ENCODE measurements at places on chromosomes 6 and 20.

DNA sequence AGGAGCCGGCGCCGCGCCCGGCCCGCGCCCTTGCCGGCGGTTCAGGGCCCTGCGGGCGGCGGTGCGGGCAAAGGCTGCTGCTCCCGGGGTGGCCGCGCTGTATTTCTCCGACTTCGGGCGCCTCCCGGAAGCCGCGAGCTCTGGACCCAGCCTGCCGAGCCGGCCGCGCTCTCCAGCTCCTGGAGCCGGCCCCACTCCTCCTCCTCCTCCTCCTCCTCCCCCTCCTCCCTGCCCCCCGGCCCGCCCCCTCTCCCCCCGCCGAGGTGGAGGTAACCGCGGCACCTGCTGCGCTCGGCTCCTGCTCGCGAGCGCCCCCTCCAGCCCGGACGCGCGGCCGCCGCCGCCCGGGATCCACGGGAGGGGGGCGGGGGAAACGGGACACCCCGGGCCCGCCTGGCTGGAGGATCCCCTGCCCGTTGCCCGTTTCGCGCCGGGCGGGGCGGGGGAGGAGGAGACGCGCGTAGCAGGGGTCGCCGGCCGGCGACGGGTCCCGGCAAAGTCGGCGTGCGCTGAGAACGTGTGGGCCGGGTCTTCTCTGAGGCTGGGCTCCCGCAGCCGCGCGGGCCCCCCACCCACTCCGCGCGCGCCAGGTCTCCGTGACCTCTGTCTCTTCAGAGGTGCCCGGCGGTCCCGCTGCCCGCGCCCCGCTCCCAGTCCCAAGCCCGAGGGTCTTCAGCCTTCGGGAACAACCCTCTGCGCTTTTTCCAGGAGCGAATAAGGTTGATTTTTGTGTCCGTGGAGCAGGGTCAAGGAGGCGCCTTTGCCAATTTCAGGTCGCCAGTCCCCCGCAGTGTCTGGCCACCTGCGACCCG lies at the start of gene SLC22A23:
Gene SLC22A23 (minus strand): TSS at position 153 of the 812 bp plus-strand sequence. CDS start 491 bp downstream, outside the sequence.
- no peak for DNase-seq

GRCh38 chr6:27667016-27667656 lies 194.2 kb upstream of the ZNF184 start:
- no peak for DNase-seq

GRCh38 chr20:3039426-3039825 lies 4.0 kb upstream of the GNRH2 start:
- DNase-seq, result no peak

DNA sequence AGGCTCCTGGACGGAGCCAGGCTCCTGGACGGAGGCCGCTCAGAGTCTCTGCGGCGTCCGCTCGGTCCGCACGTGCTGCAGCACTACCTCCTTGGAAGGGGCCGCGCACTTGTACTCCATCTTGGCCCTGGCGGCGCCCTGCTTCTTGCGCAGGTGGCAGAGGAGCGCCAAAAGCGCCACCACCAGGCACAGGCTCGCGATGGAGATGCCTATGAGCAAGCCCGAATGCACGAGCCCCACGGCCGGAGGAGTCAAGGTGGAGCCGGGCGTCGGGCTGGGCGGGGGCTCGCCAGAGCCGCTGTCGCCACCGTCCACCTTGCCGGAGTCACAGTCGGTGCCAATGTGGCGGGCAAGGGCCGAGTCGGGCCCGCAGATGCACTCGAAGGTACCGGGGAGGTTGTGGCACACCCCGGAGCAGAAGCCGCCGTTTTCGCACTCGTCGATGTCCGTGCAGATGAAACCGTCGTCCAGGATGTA lies 1.7 kb downstream of the THBD start:
- DNase-seq, result no peak
